Head of caudate nucleus (tissue), 42 donors: ENCODE measurements at places on chromosomes 7 and 10.

- no peak for DNase-seq
Measured at GRCh38 chr10:80371467-80371866, 14.9 kb downstream of the DYDC2 start.

- peak; percentile 30 for DNase-seq
Measured at GRCh38 chr10:44827431-44828006, 83.6 kb upstream of the TMEM72 start.

DNA sequence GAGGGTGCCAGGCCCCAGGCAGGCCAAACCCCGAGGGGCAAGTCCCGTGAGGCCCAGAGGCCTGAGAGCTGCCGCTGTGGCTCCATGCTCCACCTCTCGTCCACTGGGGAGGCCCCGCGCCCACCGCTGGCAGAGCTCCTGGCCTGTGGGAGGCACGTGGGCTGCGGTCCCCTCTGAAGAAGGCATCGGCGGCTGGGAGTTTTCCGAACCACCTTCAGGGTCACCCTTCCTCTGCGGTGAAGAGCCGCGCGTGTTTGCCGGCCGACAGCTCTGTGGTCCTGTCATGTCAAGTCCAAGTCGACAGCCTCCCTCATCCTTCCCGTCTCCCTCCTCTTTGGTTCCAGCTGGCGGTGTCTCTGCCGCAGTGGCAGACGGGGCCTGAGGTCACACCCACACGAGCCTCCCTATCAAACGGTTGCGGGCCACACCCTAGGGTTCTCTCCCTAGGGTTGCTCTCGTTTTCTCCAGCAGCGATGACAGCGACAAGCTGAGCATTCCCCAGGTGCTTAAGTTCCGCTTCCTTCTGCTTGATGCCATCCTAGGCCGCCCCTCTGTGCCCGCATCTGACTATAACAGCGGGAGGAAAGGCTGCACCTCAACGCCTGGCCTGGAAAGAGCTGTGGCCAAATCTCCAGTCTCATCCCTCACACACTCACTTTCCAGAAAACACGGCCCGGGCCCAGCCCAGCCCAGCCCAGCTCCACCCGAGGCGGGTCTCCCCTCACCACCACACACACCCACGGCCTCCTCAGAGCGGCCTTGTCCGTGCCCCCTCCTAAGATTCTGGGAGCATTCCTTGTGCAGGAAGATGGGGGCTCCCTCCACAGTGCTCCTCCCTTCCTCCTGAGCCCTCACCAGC is 185.0 kb downstream of the ELFN1 start:
- no peak for DNase-seq

- no peak for DNase-seq
Measured at GRCh38 chr10:32348297-32349198, 1.6 kb upstream of the EPC1 start.

DNA sequence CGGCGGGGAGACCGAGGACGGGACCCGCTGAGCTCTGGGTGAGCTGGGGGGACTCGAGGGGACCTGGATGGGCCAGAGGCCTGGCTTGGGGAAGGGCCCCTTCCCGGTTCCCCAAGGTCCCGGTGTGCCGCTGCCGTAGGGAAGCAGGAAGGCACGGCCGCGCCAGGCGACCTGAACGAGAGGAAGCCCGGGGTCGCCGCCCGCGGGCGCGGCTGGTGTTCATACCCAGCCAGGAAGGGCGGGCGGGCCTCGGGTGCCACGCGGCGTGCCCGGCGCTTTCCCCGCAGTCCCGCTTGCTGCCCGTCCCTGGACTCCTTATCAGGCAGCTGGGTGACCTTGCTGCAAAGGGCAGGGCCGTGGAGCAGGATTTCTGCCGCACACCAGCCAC is 38.0 kb downstream of the ZNF777 start:
- no peak for DNase-seq

DNA sequence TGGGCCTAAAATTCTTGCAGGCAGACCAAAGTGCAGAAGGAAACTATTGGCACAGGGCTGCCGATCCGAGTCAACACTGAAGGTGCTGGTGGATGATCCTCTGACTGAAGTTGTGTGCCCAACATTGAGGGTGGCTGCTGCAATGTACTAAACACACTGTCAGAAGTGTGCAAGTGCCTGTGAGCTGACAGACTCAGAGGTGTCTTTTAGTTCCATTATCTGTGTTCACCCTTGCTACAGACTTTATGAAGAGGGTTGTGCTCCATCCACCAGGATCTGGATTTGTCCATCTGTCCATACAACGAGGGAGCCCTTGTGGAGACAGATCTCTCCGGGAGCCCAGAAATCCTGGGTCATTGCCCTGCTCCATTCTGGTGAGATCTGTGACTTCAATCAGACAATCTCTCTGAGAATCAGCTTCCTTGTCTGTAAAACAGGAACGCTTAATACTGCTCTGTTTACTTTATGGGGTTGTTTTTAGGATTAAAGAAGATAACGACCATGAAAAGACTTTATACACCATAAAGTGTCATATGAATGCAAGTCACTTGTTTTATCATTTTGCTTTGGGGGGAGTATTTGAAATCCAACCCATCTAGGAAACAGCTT is 9.5 kb upstream of the TRPV6 start:
- DNase-seq = no peak

DNA sequence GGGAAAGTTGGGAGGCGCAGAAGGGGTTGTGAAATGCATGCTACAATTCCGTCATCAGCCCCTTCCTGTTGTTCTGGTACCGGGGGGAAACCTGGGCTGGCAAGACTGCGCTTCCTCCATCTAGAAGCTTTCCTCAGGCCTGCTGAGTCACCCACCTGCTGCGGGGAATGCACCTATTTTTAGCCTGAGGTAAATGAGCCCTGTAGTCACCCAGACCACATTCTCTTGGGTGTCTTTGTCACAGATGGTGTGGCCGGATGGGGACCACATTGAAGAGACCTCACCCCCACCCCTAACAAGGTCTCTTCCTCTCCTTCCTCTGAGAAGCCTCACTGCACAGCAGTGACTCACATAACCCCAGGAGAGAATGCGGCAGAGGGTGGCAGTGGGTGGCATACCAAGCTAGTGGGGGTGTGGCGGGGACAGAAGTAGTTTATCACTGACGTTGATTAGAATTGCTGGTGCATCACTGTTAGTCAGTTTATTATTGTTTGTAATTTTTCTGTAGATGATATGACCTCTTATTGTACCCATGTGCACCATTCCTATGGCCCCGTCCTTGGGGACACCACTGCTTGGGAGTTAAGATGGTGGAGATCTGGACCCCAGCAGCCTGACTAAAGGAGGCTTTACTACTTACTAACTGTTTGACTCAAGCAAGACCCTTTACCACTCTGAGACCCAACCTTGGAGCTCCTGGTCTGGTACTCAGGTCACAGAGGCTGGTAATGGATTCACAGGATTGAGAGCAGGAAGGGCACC is 83.0 kb upstream of the DUSP5 start:
- peak; percentile 43 for DNase-seq

DNA sequence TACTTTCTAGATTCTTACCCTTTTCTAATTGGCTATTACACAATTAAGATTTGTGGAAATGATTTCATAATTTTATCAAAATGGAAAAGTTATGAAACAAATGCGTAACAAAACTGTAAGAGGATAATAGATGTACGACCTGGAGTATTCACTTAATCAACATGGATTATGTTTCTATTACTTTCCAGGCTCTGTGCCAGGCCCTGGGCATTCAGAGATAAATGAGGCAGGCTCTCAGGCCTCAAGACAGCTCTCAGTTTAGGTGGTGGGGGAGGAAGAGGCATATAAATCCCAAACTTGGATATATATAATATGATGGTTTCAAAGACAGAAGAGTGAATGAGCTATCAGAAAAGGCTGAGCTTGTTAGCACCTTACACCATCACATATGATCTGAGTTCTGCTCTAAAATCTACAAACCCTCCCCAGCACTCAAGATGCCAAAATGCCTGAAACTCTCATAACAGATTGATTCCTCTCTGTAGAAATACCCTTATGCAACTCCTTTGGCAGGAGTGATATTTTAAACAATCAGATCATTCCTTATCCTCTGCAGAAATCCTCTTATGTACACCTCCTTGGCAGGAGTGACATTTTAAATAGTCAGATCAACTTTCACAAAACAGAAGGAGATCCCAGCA is 42.5 kb downstream of the ACBD5 start:
- DNase-seq = no peak

DNA sequence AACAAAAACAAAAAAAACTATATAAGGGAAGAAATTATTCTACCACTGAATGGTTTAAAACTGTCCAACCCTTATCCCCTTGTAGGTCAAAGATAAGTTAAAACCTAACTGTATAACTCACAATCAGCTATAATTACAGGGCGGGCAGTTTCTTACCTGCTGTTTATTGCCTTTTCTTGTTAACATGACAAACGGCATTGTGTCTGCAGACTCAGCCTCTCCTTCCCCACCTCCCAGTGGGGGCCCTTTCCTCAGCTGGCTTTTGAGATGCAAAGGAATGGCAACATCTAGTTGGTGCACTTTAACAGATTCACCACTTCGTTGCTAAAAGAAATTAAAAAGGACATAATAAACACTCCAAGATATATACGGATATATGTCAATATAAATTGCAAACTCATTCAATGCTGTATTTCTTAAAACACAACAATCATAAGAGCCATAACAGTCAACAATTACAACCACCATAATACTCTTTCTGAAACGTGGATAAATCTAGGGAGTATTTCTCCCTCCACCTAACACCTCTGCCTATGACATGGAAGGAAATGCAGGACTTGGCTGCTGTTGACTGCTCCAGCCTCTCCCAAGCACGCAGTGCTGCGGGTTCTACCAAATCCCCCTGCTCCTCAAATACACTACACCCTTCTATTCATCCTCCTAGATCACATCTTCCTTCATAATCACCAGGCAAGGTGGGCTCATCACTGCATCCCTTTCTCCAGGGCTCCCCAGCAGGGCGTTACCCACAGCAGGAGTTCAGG is 106.0 kb downstream of the UPF2 start:
- no peak for DNase-seq
